CD4-positive, alpha-beta T cell treated with Interleukin-15 for 4 hours (primary cell): ENCODE measurements at places on chromosomes 4 and X.

DNA sequence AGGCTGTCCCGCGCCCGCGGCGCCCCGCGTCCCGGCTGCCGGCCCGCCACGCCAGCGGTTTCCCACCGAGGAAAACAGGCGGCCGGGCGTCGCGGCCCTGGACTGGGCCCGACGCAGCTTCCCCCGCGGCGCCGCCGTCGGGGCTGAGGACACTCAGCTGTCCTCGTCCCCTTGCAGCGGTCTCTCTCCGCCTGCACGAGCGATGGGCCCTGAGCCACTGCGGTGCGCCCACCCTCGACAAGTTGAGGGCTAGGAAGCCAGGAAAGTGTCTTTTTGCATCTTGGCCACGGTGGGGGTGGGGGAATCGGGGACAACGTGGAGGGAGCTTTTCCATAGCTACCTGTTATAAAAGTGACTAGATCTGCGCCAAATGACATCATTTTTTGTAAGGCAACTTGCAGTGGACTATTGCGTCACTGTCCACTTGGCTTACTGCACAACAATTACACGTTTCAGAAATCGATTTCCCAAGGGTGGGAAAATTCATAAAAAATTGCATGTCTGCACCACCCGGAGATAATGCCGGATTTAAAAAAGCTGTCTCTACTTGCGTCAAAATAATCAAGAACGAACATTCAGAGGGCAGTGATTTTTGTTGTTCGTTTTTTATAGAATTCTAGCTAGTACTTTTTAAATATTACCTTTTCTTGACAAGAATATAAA lies 1.1 kb downstream of the KLHL15 start:
- DNase-seq, result no peak

GRCh38 chrX:71492231-71493065 lies 40.5 kb upstream of the OGT start:
- DNase-seq, result peak; percentile 38

DNA sequence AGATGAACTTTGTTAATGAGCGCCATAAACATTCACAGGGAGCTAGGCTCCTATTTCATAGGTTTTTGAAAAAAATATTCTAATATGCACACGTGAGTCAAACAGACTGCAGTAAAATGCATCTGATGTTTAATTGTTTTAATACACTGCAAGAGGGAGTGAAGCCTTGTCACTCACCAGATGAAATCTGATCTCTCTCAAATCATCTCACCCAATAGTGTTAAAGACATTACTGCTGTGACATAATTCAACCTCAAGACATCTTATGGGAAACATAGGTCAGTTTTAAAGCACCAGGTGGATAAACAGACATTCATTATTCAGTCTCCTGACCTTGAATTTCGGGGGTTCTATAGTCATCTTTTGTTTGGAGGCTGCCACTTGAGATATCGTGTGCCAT lies 148.3 kb downstream of the MAML3 start:
- DNase-seq, result no peak

GRCh38 chr4:42302348-42302747 lies 94.9 kb upstream of the SHISA3 start:
- DNase-seq, result no peak

DNA sequence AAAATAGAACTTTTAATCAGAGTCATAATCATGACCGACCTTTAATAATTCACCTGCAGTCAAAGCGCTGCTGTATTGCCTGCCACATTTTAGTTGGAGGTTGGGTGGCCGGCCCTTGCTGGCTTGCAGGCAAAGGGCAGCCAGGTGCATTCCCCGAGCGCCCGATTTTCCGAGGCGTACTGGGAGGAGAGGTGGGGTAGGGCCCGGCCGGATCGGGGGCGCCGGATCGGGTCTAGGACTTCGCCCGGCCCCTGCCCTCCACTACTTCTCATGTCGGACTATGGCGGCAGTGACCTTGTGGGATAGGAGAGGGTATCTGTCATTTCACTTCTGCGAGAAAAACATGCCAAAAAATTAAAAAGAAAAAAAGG lies 2.5 kb upstream of the RS1 start:
- peak; percentile 2 for DNase-seq

GRCh38 chrX:22652596-22652995 lies 347.2 kb upstream of the DDX53 start:
- DNase-seq, result no peak

DNA sequence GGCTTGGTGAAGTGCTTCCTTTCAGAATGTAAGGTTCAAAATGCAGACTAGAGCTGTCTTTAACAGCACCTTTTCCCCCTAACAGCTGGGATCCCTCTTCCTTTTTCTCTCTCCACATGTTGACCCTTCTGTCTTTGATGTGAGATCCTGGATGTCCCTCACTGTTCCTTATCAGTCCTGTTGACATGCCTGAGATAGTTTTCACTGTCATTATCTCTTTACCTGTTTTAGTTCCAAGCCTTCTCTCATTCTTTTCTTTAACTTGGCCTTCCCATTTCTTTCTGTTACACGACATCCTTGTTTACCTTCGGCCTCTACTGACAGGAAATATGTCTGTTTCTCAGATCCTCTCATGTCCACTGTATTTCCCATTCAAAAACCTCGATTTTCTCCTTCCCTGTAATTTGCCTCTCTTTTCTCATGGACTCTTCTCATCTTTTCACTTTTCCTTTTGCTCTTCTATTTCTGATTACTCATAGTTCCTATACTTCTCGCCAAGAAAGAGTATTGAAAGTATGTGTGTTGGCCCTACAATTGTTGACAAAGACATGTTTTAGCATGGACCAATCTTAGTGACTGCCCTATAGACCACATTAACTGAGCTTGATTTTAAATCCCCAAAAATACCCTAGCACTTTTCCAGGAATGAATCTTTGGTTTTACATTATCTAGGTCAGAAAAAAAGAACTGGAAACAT lies 1.2 kb upstream of the SOWAHB start:
- no peak for DNase-seq

DNA sequence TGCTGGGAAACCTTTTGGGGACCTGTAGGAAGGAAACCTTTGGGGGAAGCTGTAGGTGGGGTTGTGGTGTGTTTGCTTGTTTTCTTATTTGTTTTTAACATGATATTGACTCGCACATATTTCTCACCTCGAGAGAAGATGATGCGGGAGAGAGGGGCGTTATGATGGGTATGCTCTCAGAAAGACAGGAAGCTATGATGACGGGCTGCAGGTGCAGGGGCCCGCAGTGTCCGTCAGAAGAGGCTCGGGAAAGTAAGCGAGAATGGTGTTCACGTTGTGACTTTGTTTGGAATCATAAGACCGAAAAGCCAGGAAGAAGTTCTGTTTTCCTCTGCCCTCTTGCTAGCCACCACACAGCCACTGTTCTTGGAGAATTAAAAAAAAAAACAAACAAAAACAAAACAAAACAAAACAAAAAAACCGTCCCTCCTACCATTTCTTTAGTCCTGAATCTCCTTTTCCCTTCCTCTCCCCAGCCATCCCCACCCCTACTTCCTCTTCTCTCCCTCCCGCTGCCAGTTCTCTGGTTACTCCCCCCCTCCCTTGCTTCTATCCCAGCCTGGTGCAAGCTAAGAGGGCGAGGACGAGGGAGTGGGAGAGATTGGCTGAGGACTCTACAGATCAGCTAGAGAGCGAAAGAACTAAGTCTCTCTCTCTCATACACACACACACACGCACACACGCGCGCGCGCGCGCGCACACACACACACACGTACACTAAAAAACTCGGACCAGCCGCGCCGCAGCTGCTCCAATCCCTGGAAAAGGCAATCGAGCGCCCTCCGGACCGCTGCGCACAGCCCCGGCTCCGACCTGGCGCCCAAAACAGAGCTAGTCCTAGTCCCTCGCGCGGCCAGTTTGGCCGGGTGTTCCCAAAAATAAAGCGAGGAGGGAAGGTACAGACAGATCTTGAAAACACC lies at the start of gene BMP3:
Gene BMP3 (plus strand): TSS at position 648 of the 920 bp plus-strand sequence. CDS start 577 bp downstream, outside the sequence.
- no peak for DNase-seq

DNA sequence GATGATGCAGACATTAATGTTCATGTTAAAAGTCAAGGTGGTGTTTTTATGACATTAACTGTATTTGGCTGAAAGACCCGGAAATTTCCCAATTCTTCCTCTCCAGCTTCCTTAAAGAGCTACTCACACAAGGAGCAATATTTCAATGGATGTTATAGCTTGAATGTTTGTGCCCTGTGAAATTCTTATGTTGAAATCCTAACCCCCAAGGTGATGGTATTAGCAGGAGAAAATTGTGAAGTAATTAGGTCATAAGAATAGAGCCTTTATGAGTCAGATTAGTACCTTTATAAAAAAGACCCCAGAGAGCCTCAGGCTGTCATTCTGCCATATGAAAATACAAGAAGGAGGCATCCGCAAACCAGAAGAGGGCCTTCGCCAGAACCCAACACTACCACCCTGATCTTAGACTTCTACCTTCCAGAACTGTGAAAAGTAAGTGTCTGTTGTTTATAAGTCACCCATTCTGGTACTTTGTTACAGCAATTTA lies 3.6 kb downstream of the TLR1 start:
- DNase-seq, result no peak

DNA sequence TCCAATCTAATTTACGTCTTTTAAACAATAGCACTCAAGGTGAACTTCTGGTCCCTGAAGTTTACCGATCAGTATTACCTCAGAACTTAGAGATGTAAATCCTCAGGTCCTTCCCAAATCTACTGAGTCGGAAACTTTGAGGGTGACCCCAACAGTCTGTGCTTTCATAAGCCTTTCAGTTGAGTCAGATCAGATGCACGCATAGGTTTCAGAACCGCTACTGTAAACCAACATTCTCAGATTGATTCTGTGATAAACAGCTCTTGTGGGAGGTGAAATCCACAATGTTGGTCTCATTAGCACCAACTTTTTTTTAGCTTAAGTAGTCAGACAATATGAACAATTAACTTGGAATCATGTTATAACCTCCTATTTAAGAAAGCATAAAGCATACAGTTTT lies 86.0 kb downstream of the WWC2 start:
- peak; percentile 3 for DNase-seq

DNA sequence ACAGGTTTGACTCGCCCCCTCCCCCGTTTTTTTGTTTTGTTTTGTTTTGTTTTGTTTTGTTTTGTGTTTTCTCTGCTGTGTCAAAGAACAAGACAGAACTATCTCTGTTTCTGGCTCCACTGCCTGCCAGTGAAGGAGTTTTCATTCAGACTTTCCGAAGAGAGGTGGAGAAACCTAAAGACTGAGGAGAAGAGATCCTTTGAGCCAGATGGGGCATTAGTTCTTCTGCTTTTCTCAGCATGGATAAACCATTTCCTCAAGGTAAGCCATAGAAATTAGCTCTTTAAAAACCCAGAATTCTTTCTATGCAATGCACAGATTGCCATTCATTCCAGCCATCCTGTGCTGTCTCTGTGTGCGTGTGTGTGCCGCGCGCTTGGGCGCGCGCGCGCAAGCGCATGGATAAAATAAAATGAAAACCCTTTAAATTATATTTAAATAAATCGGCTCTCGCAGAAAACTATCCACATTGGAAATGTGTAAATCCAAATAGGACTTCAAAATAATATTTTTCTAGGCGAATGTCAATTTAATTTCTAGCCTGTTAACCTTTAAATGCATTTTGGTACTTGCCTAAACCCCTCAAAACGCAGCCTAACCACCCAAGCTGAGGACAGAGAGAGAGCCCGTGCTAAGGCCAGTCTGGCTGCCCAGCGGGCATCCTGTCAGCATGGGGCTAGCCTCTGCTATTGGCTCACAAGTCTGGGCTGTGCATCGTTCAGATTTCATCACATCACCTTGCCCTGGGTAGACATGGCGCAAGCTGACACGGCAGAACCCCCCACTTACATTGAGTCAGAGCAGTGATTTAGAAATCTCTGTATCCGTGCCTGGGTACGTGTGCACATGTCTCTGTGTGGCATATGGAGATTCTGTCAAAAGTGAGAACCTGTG lies 113.0 kb upstream of the VAMP7 start:
- no peak for DNase-seq

GRCh38 chrX:11666952-11667685 lies 1.4 kb upstream of the ARHGAP6 start:
- no peak for DNase-seq

DNA sequence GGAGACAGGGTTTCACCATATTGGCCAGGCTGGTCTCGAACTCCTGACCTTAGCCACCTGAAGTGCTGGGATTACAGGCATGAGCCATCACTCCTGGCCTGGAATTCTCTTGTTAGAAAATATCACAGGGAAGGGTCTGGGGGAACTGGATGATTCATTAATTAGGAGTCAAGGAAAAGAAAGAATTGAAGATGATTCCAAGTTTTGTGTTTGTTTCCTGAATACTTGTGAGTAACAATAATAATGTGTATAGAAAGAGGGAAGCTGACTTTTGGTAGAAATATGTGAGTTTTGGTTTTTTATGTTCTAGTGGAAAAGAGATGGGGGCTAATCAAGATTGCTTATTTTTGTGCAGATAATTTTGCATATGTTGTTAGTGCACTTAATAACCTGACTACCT lies 77.3 kb upstream of the CLNK start:
- DNase-seq, result no peak

GRCh38 chr4:41611881-41612871 lies 74.2 kb downstream of the LIMCH1 start:
- no peak for DNase-seq

DNA sequence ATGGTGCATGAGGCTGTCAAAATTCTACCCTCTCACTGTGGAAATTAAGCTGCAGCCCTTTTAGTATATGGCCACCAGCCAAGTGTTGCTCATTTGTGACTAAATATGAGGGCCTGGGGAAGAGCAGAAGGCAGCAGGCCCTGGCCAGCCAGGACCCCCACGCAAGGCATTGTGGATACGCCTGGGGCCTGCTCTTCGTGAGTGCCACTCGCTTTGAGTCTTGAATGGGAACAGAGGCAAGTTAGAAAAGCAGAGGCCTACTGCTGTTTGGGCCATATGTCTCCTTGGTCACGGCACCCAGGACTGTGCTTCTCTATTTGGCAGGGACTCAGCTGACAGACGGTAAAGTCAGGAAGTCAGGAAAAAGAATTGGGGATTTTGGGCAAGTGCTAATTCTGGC lies 10.9 kb downstream of the RTL5 start:
- DNase-seq, result no peak

GRCh38 chr4:21198683-21199082 lies 498.4 kb downstream of the PACRGL start:
- no peak for DNase-seq

- DNase-seq, result no peak
Observed at GRCh38 chr4:158644760-158645159, 26.9 kb downstream of the C4orf46 start.

DNA sequence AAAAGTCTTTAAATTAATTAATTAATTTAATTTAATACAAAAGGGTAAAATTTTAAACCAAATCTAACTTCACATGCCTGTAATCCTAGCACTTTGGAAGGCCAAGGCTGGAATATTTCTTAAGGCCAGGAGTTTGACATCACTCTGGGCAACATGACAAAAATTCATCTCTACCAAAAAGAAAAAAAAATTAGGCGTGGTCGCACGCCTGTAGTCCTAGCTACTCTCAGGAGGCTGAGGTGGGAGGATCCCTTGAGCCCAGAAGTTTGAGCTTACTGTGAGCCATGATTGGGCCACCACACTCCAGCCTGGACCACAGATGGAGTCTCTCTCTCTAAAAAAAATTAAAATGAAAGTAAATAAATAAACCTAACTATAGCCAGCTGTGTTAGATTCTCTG lies 39.2 kb upstream of the ANTXR2 start:
- no peak for DNase-seq
